ENCODE measurements at places on chromosomes 3 and 15. TPM values are rescaled to one million over a fixed set of nuclear protein-coding genes. Genes with fewer than 3 reads are reported as not detected.

Gene TRIM71
- total RNA-seq, result 0.11 TPM

Gene CRABP1
- total RNA-seq, result 1.1 TPM

Gene CLRN1
- total RNA-seq, result 27.8 TPM

Gene FANCD2OS
- not detected for total RNA-seq

Gene UPK1B
- total RNA-seq, result not detected

Gene CCDC13
- total RNA-seq, result 0.40 TPM
